ENCODE measurements at places on chromosomes 6 and 20. TPM values are rescaled to one million over a fixed set of nuclear protein-coding genes. Genes with fewer than 3 reads are reported as not detected.

SPATA25 gene
- 2.1 TPM for total RNA-seq

FAM83B gene
- 0.09 TPM for total RNA-seq

EDN1 gene
- total RNA-seq, result 7.4 TPM

CD93 gene
- total RNA-seq, result 2.0 TPM

PDE10A gene
- total RNA-seq, result 6.1 TPM

BCAS1 gene
- total RNA-seq, result 2.3 TPM

PTPRK gene
- total RNA-seq, result 27.1 TPM

PCMT1 gene
- 117 TPM for total RNA-seq

LY6G6C gene
- not detected for total RNA-seq

IFNGR1 gene
- total RNA-seq, result 58.5 TPM

GPLD1 gene
- 0.27 TPM for total RNA-seq

All from fibroblast of the aortic adventitia (primary cell).